Stimulated activated CD4-positive, alpha-beta T cell treated with anti-CD3 and anti-CD28 coated beads, Interleukin-1b, Interleukin-23, amount 100 ng/mL, for 24 hours (primary cell): ENCODE measurements at places on chromosomes 7 and 10.

DNA sequence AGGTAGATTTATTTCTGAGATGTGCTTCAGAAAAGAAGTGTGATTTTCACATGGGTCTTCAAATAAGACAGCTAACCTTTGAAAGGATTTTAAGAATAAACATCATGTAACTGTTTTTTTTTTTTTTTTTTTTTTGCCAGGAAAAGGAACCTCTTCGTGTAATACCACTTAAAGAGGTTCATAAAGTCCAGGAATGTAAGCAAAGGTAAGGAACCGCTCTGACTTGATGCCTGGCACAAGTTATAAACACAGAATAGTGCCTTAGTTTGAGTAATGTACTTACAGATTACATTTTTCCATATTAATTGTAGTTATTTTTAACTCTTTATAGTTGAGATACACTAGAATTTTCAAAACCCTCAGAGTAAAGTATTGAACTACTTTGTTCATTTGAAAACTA is 30.4 kb upstream of the ARMS2 start:
- no peak for DNase-seq

- no peak for DNase-seq
Measured at GRCh38 chr10:43694526-43694925, 45.8 kb upstream of the ZNF32 start.

DNA sequence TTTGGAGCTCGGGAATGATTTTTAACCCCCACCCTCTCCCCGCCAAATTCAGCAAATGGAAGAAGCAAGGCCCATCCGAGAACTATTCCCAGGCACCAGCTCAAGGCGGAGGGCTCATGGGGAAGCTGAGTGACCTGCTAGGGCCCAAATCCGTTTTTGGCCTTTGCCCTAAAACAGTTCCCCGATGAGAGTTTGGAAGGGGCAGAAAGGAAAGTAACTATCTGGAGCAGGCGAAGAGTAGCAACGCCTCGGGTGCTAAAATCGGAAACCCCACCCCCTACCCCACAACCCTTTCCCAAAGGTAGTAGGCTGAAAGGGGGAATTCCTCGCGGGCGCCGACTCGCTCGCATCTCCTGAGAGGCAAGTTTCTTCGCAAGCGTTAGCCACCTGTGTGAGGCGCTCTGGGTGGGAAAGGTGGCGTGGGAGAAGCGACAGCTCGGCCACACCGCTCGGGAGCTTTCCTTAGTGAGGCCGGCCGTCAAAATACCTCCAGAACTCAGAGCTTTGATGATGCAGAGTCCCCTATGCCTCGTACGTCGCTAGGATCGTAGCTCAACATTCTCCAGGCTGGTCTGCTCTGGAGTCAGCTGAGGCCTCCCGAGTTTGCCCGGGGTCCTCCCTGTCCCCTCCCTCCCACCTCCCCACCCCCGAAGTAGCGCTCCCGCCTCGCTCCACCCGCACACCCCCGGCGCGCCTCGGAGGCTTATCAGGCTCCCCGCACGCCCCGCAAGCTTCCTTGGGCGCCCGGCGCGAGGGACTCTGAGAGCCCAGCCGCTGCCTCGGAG is 642 bp upstream of the PRKG1 start:
- DNase-seq = no peak

GRCh38 chr10:79328737-79329504 is 18.3 kb upstream of the PPIF start:
- no peak for DNase-seq

DNA sequence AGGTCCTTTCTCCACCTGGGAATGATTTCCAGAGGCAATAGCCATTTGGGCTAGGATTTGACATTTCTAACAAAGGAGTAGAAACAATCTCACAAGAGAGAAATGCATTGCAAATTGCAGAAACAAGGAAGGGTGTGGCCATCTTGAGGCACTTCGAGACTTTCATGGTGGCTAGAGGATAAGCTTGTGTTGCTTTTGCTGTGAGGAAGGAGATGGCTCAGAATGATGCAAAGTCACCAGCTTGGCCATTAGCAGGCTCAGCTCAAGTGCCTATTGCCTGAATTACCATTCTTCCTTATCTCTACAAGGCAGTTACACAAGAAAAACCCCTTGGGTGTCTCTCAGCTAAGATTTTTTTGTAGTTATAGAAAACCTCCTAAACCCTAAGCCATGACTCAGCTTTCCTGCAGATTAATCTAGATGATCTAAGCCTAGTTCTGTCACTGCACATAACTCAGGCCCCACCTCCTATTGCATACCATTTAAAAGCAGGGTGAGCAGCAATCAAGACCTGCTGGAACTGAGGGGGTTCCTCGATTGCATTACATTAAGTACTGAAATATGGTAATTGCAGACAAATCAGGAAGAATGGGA is 683.1 kb downstream of the NRG3 start:
- DNase-seq = no peak

GRCh38 chr10:75858339-75858738 is 426.9 kb downstream of the LRMDA start:
- no peak for DNase-seq

- DNase-seq = no peak
Measured at GRCh38 chr7:24910551-24911212, 69.3 kb downstream of the OSBPL3 start.

DNA sequence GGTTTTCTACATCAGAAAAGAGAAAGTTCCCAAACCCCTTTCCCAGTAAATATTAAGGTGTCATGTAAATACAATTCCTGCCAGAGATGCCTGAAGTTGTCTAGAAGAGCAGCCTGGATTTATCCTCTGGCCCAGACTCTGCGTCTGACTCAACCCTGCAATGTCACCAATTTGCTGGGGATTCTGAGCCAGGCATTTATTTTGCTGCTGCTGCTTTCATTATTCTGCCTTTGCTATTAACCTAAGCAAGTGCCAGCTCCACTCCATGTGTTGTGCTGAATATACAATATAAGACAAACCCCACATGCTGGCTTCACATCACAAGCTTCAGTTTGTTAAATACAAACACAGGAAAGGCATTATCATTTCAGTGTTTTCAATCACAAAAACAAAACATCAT is 59.1 kb downstream of the ELAPOR2 start:
- no peak for DNase-seq

GRCh38 chr7:115844857-115845256 is 185.7 kb downstream of the TFEC start:
- DNase-seq = no peak

GRCh38 chr7:103887853-103888602 is 101.4 kb downstream of the RELN start:
- no peak for DNase-seq

- DNase-seq = no peak
Measured at GRCh38 chr7:226281-226895, 34.0 kb downstream of the FAM20C start.

- no peak for DNase-seq
Measured at GRCh38 chr10:31272841-31273240, 46.2 kb upstream of the ZEB1 start.

DNA sequence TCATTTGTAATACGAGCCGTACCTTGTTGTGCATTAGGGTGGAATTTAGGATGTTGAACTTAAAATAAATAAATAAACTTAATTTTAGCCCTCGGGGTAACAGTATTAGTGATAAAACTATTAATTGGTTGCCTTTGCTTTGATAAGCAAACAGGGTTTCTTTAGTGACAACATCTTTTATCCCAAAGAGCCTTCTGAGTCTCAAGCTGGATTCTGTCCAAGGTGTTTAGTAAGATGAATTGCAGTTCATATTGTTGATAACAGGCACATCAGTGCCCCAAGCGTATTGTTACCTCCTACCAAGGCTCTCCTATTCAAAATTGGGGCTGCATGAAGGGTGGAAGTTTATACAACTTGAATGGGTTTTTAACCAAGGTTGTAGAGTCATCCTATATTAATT is 144.4 kb upstream of the CELF2 start:
- DNase-seq = no peak

- DNase-seq = no peak
Measured at GRCh38 chr10:86258499-86258898, 108.1 kb downstream of the GRID1 start.

DNA sequence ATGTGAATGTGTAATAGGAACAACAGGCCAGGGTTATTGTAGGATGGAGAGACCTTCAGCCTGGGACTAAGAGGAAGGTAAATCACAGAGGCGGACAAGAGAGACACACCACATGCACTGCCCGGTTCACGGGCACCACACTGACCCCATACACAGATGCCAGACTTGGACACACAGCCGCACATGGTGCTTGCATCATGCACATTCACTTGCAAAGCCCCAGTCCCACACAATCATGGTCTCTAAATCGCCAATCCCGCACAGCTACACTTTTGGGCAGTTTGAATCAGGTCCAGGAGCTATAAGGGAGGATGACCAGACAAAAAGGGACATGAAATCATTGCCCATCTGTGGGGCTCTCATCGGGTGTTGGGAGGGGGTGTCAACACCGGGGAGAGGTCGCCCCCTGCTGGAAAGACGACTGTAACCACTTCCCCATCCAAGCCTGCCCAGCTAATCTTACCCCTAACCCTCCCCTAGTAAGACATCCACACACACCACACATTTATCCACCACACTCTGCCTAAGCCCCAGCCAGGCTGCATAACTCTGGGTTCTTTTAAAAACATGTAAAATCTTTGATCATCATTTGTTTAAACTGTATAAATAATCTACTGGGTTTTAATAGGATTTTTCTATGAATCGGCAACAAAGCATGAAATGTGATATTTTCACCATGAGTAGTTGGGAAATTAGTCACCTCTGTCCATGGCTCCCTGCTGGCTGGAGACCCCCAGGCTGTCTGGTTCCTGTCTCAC is 40.5 kb upstream of the SLF2 start:
- peak; percentile 53 for DNase-seq

DNA sequence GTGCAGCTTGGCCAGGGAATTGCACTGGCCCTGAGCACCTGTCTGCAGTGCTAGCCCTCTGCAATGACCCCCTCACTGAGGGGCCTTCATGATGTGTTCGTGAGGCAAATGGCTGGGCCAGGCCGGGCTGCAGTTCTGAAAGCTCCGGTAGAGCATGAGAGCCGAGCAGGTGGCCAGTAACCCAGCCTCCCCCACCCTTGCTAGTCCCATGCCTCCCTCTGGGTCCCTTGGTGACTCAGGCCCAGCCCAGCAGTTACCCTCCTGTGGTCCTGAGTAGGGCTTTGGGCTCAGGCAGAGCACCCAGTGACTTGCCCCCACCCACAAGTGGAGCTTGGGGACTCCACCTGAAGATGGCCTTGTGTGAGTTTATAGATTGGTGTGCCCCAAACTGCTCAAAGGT is 16.1 kb upstream of the CSGALNACT2 start:
- DNase-seq = no peak

- no peak for DNase-seq
Measured at GRCh38 chr7:53272081-53272480, 236.6 kb downstream of the POM121L12 start.

DNA sequence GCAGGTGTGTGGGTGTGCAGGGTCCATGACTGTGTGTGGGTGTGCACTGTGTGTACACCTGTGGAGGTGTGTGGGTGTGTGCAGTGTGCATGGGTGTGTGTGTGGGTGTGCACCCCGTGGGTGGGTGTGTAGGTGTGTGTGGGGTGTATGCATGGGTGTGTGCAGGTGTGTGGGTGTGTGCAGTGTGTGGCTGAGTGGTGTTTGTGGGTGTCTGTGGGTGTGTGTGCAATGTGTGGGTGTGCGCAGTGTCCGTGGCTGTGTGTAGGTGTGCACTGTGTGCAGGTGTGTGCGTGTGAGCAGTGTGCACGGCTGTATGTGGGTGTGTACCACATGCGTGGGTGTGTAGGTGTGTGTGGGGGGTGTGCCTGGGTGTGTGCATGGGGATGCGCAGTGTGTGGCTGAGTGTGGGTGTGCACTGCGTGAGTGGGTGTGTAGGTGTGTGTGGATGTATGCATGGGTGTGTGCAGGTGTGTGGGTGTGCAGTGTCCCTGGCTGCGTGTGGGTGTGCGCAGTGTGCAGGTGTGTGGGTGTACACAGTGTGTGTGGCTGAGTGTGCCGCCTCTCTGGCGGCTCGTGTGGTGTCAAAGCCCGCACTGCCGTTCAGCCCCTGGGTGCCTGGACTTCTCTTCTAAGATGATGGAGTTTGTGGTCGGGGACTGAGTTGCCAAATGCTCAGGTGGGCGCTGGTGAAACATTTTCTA is 208.3 kb downstream of the DNAJB6 start:
- no peak for DNase-seq

DNA sequence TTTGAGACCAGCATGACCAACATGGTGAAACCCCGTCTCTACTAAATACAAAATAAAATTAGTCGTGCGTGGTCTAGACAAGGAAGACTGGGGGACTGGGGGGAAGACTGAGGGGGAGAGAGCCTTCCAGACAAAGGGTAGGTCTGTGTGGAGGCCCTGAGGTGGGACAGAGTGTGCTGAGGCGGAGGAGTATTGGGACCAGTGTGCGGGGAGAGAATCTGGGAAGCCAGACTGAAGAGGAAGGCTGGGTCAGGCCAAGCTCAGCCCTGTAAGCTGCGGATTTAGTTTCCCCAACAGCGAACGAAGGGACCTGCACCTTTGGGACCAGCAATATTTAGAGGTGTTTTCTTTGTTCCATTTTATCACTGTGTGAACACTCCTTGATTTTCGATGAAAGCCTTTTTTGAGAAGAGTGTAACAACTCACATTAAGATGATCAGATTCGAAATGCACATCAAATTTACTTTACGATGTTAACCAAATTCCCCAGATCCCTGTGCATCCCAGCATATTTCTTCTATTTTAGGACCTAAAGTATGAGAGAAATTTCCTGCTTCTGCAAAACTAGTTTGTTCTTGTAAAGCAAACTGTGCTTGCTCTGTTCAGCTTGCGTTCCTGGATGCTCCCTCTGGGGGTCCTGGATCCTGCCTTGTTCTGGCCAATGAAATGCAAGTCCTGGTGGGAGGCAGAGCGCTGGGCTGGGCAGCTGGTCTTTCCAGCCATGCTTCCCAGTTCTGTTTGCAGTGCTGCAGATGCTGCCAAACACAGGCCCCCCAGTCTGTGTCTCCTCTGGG is 39.4 kb downstream of the PLAU start:
- no peak for DNase-seq

GRCh38 chr7:44398511-44398911 is 73.1 kb upstream of the CAMK2B start:
- no peak for DNase-seq

DNA sequence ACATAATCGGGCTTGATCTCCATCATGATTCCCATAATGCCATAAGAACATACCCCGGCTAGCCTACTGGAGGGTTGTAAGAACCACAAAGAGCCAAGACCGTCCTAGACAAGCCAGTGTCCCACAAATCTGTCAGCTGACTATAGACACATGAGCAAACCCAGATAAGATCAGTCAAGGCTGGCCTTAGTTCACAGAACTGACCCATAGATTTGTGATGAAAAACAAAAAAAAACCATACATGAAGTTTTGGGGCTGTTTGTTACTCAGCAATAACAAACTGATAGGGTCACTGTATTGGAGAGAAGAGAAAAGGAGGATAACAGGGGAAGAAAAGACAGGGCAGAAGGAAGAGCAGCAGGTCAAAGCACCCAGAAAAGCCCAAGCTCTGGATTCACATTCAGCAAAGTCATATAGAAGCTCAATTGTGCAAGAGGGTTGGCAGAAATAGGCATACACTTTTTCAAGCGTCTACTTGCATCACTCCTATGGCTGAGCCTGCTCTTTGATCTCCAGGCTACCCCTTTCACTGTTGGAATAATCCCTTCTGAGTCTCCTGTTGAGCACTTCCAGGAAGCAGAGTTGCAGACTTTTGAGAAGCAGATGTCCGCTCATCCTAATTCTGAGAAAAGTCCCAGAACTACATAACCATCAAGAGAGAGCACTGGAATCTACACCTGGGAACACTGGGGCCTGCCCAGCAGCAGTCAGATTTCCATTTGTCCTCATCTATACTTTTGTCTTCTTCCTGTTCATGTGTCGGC is 122.0 kb upstream of the HABP2 start:
- DNase-seq = no peak

GRCh38 chr7:87413951-87414793 is 61.3 kb downstream of the ABCB4 start:
- no peak for DNase-seq

- DNase-seq = no peak
Measured at GRCh38 chr10:92627845-92628480, 35.0 kb downstream of the KIF11 start.

GRCh38 chr7:48637382-48637781 is 287.0 kb upstream of the CDC14C start:
- no peak for DNase-seq
